GM13976 (cell line): ENCODE measurements at places on chromosomes 12 and 14.

- DNase-seq = no peak
Observed at GRCh38 chr12:90729736-90730135, 225.2 kb downstream of the CCER1 start.

- DNase-seq = no peak
Observed at GRCh38 chr12:28622406-28622805, 432.1 kb downstream of the CCDC91 start.

DNA sequence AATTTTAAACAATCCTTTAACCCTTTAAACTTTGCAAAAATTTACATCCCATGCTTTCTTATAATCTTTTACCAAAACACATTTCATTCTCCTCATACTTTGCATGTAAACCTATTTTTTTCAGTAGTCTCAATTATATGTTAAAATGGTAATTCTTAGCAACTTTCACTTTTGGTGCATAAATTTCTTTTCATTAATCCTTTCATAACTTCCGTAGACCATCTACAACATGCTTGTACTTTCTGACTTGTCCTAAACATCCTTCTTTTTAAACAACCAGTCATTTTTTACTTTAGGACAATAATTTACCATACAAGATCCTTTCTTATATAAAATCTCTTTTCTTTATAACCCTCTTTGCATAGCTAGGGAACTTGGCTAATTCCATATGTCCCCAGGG, 19.5 kb downstream of the CCDC91 start:
- DNase-seq = no peak

DNA sequence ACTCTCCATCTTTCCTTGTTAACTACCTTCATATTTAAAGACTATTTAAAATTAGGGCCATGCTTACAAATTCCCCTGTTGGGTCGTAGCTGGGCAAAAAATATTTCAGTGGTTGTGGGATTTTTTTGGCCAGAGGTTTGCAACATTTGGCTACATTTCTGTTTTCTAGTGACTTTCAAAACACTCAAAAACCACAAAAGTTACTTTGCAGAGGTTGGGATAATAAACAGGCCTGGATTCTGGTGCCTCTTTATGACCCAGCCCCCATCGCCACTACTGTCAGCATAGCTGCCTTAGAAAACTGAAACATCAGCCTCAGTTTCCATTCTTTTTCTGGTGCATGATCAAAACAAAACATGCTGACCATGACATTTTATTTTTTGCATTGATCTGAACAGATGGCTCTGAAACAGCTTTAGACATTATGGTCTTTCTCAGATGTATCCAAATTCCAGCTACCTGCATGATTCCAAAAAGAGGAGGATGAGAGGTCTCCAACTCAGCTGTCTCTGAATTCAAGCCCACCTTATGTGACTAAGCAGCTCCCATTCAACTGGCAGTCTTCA, 5.2 kb downstream of the DPF3 start:
- no peak for DNase-seq

- DNase-seq = no peak
Observed at GRCh38 chr14:47590767-47591495, 84.5 kb downstream of the MDGA2 start.

DNA sequence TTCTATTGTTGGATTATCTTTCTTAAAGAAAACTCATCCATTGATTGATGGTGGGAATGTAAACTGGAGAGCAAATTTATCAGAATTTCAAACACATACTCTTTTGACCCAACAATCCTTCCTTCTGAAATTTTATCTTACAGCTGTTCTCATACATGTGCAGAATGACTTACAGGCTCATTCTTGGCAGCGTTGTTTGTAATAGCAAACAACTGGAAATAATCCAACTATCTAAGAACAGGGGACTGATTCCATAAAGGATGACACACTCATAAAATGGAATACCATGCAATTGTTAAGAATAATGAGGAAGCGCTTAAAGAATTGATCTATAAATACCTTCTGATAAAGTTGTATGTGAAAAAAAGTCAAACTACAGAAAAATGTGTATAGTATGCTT, 24.0 kb downstream of the RHOJ start:
- DNase-seq = no peak

- no peak for DNase-seq
Observed at GRCh38 chr14:60315196-60315990, 66.4 kb downstream of the PPM1A start.

- no peak for DNase-seq
Observed at GRCh38 chr12:53747095-53747494, 4.7 kb downstream of the CISTR start.

DNA sequence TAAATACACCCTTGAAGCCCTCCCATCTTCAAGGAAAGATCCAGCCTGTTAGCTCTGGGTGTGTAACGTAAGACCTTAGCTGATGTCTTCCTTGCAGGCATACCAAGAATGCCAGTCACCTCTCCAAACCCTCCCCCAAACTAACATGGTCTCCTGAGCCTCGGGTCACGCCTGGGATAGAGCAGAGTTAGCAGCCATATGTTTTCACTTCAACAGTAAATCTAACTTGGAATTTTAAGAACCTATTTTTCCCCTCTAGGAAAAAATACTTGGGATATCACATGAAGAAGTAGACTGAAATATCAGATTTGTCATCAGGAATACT, 27.9 kb downstream of the BCL2L14 start:
- no peak for DNase-seq

- no peak for DNase-seq
Observed at GRCh38 chr12:701896-702539, 38.8 kb upstream of the NINJ2 start.

GRCh38 chr14:102888748-102889147, 33.7 kb upstream of the AMN start:
- no peak for DNase-seq

DNA sequence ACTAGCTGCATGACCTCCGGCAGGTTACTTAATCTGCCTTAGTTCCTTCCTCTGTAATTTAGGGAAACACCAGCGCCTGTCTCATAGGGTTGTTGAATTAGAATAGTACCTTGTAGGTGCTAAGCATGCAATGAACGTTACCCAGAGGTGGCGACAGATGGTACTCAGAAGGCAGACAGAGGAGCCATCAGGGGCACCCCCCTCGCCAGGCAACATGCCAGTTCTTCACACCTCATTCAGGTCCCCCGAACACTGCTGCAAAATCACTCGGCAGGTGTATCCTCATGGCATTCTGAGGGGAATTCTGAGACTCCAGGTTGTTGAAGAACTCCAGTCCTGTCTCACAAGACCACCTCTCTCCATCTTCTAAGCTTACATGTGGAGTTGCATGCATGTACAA, 10.1 kb downstream of the ISM2 start:
- DNase-seq = no peak

DNA sequence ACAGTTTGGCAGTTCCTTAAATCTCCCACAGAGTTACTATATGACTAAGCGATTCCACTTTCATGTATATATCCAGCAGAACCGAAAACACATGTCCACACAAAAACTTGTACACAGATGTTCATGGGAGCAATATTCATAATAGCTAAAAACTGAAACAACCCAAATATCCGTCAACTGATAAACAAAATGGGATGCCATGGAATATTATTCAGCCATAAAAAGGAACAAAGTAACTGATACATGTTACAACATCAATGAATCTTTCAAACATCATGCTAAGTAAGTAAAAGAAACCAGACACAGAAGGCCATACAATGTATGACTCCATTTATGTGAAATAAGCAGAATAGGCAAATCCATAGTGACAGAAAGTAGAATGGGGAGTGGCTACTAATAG, 80.2 kb upstream of the GPHB5 start:
- no peak for DNase-seq

- no peak for DNase-seq
Observed at GRCh38 chr14:99118946-99119345, 153.1 kb downstream of the BCL11B start.

GRCh38 chr14:49982501-49982951, 89.6 kb downstream of the ARF6 start:
- no peak for DNase-seq

DNA sequence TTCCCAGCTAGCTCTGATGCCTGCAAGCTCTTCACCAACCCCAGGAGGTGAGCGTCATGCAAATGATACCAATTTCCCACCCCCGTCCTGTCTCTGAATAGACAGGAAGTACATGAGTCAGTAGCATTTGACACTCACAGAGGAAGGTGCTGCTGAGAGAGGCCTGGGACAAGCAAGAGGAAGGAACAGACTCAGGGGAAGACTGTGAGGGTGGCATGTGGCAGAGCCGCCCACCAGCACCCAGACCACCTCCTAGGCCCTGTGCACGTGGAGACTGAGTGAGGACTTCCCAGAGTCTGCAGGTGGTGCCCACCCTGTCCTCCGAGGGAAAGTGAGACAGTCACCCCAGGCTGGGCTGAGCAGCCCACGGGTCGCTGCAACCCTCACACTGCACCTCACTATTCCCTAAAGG, 199.5 kb upstream of the SFSWAP start:
- peak; percentile 88 for DNase-seq

- no peak for DNase-seq
Observed at GRCh38 chr12:131159660-131160059, 206.0 kb downstream of the ADGRD1 start.

- DNase-seq = no peak
Observed at GRCh38 chr12:70080566-70080965, 162.7 kb upstream of the CNOT2 start.

GRCh38 chr14:68950111-68950510, 29.0 kb downstream of the ACTN1 start:
- DNase-seq = no peak

- DNase-seq = no peak
Observed at GRCh38 chr12:127120851-127121250, 1146.1 kb upstream of the TMEM132C start.

GRCh38 chr12:69922999-69923398, 98.0 kb downstream of the MYRFL start:
- no peak for DNase-seq

GRCh38 chr12:45281994-45282393, 66.1 kb downstream of the ANO6 start:
- DNase-seq = no peak

DNA sequence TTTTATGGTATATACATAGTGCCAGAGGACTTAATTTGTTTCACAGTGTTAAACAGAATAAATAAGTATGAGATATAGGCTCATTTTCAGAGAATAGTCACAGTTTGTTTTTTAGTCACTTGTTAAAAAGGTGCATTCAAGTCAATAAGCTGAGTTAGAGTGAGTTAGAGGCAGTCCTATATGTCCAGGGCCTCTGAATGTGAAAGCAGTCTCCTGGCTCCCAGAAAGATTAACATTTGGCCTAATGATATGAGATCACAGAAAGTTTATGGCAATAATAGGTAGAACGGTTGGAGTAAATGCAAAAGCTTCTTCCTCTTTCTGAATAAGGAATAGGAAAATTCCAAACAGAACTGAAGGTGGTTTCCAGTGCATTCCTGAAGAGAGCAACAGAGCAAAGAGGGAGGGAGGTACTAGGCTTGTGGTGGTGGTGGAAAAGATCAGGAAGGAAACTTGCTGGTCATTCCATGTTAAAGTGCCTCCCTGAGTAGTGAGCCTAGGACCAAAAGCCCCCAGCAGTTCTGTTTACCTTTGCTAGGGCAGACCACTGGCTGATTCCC, 54.4 kb downstream of the SLC38A4 start:
- no peak for DNase-seq

GRCh38 chr12:30880061-30880460, 46.5 kb upstream of the TSPAN11 start:
- DNase-seq = no peak

GRCh38 chr14:64729386-64730060, 25.3 kb downstream of the PLEKHG3 start:
- no peak for DNase-seq

- DNase-seq = no peak
Observed at GRCh38 chr14:74673768-74674167, 39.1 kb downstream of the AREL1 start.

- DNase-seq = no peak
Observed at GRCh38 chr12:5493018-5493417, 61.1 kb downstream of the NTF3 start.

GRCh38 chr12:28781671-28782652, 367.1 kb upstream of the FAR2 start:
- DNase-seq = no peak

GRCh38 chr14:83556746-83557453, 1973.0 kb upstream of the FLRT2 start:
- no peak for DNase-seq

- DNase-seq = no peak
Observed at GRCh38 chr14:53716578-53716977, 240.0 kb downstream of the BMP4 start.

DNA sequence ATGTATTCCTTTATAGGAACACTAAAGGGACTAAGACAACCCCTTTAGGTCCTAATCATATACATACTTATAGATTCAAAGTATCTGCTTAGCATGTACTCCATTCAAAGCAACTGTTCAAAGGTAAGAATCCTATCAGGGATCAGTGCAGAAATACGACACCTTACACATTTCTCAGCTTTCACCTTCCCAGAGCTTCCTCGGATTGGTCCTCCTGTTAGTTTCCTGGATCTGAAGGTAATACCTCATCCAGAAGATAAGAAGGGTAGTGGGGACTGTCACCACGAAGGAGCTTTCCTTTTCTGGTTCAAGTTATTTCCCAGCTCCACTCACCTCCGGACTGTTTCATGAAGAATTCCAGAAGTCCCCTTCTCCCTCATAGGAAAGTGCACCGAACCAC, 38.0 kb downstream of the RCOR1 start:
- no peak for DNase-seq

GRCh38 chr12:121390856-121391255, 9.1 kb upstream of the RNF34 start:
- no peak for DNase-seq

DNA sequence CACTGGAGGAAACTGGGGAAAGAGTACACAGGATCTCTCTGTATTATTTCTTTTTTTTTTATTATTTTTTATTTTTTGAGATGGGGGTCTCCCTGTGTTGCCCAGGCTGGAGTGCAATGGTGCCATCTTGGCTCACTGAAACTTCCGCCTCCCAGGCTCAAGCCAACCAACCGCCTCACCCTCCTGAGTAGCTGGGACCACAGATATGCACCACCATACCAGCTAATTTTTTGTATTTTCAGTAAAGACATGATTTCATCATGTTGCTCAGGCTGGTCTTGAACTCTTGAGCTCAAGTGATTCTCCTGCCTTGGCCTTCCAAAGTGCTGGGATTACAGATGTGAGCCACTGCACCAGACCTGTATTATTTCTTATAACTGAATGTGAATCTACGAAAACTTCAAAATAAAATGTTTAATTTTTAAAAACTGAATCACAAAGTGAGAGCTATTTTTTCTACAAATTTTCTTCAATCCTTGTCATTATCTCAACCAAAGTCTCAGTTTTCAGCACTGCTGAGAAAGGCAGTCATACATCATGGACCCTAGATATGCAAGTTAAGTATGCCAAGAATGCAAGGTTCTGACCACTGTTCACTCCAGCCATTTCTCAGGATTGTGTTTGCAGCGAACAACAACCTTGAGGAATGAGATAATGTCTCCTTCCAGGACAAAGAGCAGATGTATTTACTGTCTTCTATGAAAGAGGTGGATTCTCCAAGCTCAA, 2.4 kb downstream of the EAPP start:
- no peak for DNase-seq

DNA sequence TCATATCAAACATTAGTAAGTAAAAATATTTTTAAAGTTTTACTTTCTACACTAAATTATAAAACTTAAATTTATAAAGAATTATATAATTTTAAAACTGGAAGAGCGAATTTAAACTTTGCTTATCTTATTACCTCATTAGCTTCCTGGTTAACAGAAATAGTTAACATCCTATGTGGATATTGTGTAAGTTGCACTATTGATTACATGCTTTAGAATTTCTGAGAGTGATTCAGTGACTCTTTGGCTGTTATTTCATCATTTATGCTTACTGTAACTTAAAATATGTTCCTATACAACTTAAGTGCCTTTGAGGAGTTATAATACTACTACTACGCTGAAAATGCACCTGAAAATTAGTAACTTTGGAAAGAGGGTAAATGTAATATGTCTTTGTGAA, 101.4 kb downstream of the FOXA1 start:
- no peak for DNase-seq

GRCh38 chr14:63045612-63046320, 508 bp upstream of the KCNH5 start:
- no peak for DNase-seq
